ENCODE measurements at places on chromosomes 1 and 21. TPM values are rescaled to one million over a fixed set of nuclear protein-coding genes. Genes with fewer than 3 reads are reported as not detected.
A peak's percentile ranks its signal among the peaks of the same experiment; 100 is the strongest.

GRCh38 chr1:35637401-35637809, 3.9 kb downstream of the PSMB2 start:
- no peaks in the 10 kb centered on the region for H3K27me3 ChIP-seq
- peaks cover 6% of the 10 kb centered on the region for H3K4me1 ChIP-seq
- peaks cover 59% of the 10 kb centered on the region for H3K36me3 ChIP-seq
- H3K27ac ChIP-seq: peak overlapping the region; percentile 59

DNA sequence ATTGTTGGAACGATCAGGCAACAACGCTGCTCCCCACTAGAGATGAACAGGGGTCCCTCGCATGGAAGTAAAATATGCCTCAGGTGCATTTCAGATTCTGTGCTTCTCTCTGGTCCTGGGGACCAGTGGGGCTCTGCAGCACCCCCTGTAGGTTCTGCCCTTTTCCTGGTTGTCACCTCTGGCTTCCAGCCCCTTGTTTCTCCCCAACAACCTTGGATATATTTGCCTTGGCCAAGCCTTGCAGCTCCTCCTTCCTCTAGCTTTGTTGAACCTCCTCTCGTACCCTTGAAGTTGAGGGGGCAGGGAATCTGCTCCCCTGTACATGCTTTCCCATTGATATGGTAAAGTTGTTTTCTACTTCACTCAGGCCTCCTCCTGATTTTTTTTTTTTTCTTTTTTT, 5.4 kb upstream of the RGSL1 start:
- H3K4me1 ChIP-seq: no peaks in the 10 kb centered on the region
- no peak overlapping the region for H3K4me3 ChIP-seq

DNA sequence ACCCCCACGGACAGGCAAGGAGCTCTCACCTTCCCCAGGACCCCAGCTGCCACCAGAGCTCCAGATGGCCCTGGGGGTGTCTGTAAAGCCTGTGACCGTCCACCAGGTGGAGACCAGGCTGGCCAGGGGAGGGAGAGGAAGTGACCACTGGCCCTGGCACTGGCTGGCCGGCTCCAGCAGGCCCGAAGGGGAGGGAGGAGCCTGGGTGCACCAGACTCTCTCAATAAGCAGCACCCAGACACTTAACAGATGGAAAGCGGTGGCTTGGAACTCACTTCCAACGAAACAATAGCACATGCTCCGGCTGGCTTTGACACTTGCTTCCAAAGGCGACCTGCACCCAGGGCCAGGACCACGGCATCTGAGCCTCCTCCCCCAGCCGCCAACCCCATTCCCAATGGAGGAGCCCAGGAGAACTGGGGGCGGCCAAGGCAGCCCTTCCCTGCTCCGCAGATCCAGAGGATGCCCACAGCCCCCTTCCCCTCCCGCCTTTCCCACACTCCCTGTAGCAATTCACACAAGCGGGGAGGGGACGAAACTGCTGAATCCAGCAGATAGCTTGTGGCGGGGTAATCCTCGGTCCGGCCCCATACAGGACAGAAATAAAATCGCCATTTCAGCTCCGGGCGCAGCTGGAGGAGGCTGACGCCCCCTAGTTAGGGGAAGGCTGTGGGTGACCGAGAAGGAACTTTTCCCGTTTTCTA, 742 bp upstream of the PDE9A start:
- peak; percentile 56 for DNase-seq
- no peak overlapping the region for H3K27ac ChIP-seq
- H3K4me1 ChIP-seq: peaks cover 43% of the 10 kb centered on the region
- peak overlapping the region; percentile 28 for H3K4me3 ChIP-seq

The FCGR3A gene
- not detected for total RNA-seq

The HEYL gene
- 12.7 TPM for total RNA-seq

The KIF21B gene
- total RNA-seq: 1.7 TPM

Data from SJSA1 (cell line).